ENCODE measurements at places on chromosomes 1 and 21.

- DNase-seq = no peak
Measured at GRCh38 chr1:183694066-183694465, 41.0 kb upstream of the APOBEC4 start.

- no peak for DNase-seq
Measured at GRCh38 chr1:215482079-215482478, 85.0 kb upstream of the KCTD3 start.

- DNase-seq = no peak
Measured at GRCh38 chr1:183188240-183188639, 2.2 kb downstream of the LAMC2 start.

GRCh38 chr21:42570362-42570761 lies 56.7 kb downstream of the SLC37A1 start:
- DNase-seq = no peak

- no peak for DNase-seq
Measured at GRCh38 chr1:74193908-74194307, 4.1 kb downstream of the LRRIQ3 start.

GRCh38 chr1:207903767-207904166 lies 7.2 kb downstream of the CD34 start:
- DNase-seq = no peak

DNA sequence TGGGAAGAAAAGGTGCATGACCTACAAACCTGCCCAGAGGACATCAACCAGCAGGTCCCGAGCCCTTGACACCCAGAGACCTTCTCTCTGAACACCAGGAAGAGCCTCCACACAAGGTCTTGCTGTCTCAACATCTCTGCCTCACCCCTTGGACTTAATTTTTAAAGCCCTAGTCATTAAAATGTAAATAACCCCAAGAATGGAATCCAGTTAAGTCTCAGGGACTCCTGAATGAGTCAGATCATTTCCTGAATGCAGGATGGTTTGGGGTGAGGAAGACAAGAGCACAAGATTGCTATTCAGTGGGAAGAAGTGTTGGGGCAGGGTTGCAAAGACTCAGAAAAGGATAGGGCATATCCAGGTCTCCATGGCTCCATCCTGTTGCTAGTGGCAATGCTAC lies 17.8 kb upstream of the GRIK3 start:
- no peak for DNase-seq

GRCh38 chr1:18924221-18924691 lies 21.9 kb upstream of the ALDH4A1 start:
- DNase-seq = no peak

- DNase-seq = no peak
Measured at GRCh38 chr1:186882372-186883134, 53.8 kb downstream of the PLA2G4A start.

All from effector memory CD8-positive, alpha-beta T cell (primary cell).